ENCODE measurements at places on chromosomes 12 and 14. TPM values are rescaled to one million over a fixed set of nuclear protein-coding genes. Genes with fewer than 3 reads are reported as not detected.

DNA sequence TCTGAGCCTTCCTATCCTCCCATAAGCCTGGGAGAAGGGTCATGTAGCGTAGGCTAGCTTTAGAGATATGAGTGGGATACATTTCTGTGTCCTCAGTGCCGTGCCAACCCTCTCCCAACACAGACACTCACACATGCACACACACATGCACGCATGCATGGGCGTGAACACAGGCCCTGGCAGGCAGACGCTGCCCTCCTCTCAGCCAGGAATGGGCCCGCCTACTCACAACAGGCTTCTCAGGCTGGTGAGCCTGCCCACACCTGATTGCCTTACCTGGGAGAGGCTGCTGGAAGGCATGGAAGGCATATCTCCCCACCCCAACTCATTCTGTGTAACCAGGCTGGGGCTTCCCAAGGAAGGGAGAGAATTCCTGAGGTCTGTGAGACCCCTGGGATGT is 12.8 kb upstream of the ACVR1B start:
- DNase-seq = peak; percentile 35

GRCh38 chr14:74503291-74503937 is 9.8 kb downstream of the ISCA2 start:
- no peak for DNase-seq

SALL2 gene
- 2.1 TPM for polyA plus RNA-seq

GRCh38 chr12:67826946-67827720 is 162.1 kb upstream of the IFNG-AS1 start:
- DNase-seq = peak; percentile 40

DNA sequence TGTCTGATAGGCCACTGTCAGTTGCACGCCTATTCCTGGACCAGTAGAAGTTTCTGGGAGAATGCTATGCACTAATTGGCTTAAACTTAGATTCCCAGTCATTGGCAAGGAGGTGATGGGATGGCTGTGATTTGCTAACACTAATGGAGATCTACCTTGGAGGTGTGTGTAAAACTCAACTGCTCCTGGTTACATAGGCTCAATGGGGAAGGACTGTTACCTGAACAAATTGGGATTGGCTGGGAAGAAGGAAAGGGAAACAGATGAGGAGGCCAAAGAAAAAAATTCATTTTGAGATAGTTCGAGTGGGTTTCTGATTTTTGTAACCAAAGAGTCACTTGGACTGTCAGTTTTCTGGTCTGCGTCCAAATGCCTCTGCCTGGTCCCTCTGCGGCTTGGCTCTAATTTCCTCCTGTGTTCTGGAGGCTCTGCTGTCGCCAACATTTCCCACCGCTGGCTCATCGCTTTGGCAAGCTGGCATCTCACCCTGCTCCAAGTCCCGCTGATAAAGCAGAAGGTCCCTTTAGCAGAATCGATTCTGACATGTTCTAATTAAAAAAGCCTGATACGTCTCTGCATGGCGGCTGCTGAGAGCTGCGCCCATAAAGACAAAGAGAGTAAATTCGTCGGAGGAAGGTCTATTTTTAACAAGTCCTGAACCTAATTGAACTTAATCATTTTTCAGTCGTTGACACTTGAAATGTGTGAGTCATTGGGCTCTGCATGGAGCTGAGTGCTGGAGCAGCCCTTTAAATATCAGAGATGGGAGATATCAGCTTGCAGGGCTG is 2.0 kb upstream of the CCDC63 start:
- peak; percentile 45 for DNase-seq

SLC4A8 gene
- 0.17 TPM for polyA plus RNA-seq

CACNA1C gene
- polyA plus RNA-seq = not detected

MYF6 gene
- not detected for polyA plus RNA-seq

SPTB gene
- polyA plus RNA-seq = 0.06 TPM

SLCO1C1 gene
- not detected for polyA plus RNA-seq

DNA sequence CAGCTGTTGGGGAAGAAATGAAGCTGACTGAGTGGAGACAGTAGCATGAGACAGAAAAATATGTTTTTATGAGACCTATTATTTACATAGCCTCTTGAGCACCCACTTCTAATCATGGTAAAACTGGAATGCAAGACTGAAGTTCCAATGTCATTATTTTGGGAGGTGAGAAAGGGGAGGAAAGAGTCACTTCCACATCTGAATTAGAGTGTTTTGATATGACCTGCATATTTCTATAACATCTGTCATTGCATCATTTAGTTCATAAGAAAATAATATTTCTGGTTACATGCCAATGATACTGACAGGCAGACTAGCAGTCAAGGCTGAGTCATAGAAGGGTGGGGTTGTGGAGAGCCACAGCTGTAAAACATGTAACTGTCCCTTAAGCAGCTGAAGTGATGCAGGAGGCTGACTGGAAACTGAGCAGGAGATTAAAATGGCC is 26.7 kb downstream of the NTN4 start:
- DNase-seq = peak; percentile 91

DERA gene
- 30.6 TPM for polyA plus RNA-seq

DNA sequence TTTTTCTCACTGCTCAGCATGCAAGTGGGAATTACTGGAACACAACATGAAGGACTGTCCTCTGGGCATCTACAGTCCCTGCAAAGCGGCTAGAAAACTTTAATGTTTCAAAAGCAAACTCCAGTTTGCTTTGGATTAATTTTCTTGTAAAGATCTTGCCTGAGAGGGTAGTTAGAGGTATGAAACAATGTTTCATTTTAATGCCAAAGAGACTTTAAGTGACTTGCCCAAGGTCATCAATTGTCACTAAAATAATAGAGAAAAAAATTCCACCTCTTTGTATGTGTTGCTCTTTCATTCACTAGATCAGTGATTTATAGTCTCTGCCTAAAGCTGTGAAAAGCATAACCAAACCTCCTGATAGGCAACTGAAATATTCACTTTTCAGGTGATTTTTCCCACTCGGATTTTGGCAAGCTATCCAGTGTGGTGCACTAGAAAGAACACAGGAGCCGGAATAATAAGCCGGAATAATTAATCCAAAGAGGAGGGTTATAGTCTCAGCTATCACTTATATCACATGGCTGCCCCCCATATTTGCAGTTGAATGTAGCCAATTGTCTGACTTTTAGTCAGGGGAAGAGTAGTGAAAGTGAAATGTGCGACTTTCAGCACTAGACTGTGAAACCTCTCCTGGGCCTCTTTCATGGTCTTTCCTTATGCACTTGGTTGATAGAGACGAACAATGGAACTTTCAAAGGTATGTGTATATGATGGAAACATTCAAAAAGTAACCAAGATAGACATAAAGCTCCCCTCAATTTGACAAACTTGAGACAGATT is 107.7 kb downstream of the SLC6A15 start:
- no peak for DNase-seq

DNA sequence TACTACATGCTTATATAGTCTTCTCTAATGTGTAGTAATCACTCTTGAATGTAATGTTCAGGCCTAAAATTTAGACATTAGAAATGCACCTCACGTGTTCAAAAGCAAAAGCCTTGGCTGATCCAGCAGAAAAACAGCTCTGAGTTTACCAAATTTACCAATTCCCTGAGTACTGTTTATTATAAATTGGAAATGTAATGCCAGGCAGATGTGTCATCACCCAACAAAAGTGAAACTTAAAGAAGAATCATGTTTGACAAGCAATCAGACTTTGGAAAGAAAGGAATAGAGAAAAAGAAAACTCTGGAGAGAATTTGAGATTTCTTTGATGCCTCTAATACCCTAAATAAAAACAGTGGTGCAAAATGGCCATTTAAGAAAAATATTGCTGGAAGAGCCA is 26.5 kb upstream of the STRAP start:
- peak; percentile 14 for DNase-seq

CCDC177 gene
- not detected for polyA plus RNA-seq

DNA sequence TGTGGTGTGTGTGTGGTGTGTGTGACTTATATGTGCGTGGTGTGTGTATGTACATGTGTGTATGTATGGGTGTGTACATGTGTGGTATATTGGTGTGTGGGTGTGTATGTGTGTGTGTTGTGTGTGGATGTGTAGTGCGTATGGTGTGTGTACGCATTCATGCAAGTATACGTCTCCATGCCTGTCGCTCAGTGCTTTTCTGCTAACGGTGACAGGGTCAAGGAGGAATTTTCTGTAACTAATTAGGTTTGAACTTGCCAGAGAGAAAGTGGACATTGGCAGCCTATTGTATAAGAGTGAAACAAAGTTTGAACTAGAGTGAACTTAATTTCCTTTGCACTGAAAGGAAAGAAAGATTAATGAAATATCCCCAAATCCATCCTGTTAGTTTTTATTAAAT is 120.9 kb upstream of the GSC start:
- DNase-seq = no peak

GPR84 gene
- 0.11 TPM for polyA plus RNA-seq

- no peak for DNase-seq
These were observed 10.3 kb downstream of the TEX22 start for GRCh38 chr14:105408592-105408991.

SRRM4 gene
- polyA plus RNA-seq = not detected

TAC3 gene
- not detected for polyA plus RNA-seq

- DNase-seq = no peak
These were observed 40.1 kb downstream of the CCDC60 start for GRCh38 chr12:119374635-119375034.

GRCh38 chr14:105411017-105411941 is 8.3 kb upstream of the MTA1 start:
- DNase-seq = peak; percentile 42

DNA sequence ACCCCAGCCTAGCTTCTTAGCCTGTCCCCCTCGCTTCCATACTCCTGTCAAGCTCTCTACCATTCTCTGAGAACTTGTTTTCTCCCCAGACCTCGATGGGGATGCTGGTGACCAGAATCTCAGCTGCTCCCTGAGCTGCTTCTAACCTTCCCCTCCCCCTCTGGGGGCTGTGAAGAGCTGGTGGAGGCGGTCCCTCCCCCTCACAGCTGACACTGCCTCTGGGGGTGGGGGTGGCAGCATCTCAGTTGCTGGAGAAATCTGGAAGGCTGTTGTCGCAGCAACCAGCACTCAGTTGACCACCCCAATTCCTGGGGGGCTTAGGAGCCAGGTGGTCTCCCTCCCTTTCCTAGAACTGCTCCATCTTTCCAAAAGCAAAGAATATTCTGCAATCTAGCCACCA is 4.7 kb downstream of the PPP1R1A start:
- DNase-seq = no peak

GPR135 gene
- 0.28 TPM for polyA plus RNA-seq

- no peak for DNase-seq
These were observed 27.2 kb downstream of the HIGD1C start for GRCh38 chr12:50979369-50980052.

DNA sequence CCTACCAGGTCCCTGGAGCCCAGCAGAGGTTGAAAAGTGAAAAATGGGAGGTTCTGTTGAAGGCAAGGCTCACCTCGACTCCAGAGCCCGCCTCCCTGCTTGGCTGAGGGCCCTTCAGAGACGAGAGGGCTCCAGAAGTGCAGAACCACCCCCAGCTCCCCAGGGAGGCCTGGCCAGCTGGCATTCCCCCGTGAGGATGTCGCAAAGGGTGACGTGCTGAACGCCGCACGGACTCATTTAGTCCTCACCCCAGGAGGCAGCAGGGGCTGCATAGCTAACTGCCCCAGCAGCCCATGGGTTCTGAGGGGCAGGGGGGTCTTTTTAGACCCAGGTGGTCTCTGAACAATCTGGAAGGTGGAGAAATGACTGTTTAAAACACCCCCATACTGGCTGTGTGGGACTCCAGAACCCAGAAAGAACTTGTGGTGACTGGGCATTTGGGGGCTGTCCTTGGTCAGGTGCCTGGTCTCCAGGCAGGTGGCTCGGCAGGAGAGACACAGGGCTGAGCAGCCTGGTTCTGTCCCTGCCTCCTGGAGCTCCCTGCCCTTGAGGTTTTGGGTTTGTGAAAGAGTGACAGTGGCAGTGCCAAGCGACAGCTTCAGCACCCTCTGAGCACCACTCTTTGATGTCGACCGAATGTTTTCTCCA is 32.0 kb downstream of the ANAPC7 start:
- peak; percentile 29 for DNase-seq

GRCh38 chr14:39175445-39176262 is 600 bp downstream of the PNN start:
- peak; percentile 32 for DNase-seq

DNA sequence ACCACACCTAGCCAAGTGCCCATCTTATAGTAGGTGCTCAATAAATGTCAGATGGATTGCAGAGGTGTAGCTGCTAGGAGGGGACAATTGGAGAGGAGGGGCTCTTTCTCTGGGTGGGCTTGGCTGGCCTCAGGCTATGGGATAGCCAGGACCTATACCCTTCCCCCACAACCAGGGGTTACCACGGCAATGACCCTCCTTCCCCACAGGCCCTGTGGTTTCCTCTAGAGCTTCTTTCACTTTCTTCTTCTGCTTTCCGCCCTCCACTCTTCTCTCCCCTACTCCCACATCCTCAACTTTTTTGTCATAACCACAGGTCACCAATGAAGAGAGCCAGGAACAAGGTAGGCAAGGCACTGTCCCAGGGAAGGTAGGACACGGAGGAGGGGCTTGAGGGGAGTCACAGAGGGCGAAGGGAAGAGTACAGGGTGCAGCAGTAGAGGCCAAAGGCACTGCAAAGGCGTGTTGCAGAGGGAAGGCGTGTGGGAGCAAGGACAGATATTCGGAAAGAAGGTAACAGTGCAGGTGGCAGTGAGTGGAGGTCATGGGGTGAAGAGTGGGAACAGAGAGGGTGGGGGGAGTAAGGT is 1.9 kb upstream of the ITGB7 start:
- DNase-seq = no peak

SOAT2 gene
- 0.29 TPM for polyA plus RNA-seq

GRCh38 chr14:91346838-91347173 is 70.8 kb downstream of the CCDC88C start:
- no peak for DNase-seq

DNA sequence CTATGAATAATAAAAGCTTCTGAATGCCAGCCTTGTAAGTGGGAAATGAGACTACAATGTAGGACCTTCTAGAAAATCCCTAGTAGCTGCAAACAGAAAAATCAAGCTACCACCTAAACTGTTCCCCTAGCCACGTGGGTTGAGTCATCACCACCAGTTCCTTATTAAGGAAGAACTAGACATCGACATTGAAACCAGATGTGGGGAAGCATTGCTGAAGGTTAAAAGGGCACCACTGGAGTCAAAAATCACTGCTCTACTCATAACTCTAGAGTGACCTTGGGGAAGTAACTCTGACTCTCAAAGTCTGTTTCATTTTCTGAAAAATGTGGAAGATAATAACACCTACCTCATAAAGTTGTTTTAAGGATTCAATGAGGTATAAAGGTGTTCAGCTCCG is 9.4 kb upstream of the CNIH1 start:
- DNase-seq = peak; percentile 14

GRCh38 chr12:104873374-104873773 is 84.7 kb downstream of the SLC41A2 start:
- no peak for DNase-seq

CLEC12A gene
- polyA plus RNA-seq = not detected

Measured in mammary epithelial cell (primary cell).